Left ventricle myocardium superior (tissue), 1 donor: ENCODE measurements at places on chromosomes 16 and 17. TPM values are rescaled to one million over a fixed set of nuclear protein-coding genes. Genes with fewer than 3 reads are reported as not detected.

GRCh38 chr17:36544044-36544306, 744 bp upstream of the GGNBP2 start:
- DNase-seq = no peak

GRCh38 chr16:66850115-66850815, 6.1 kb downstream of the CA7 start:
- no peak for DNase-seq

GRCh38 chr16:69880640-69881133, 70.4 kb upstream of the CLEC18A start:
- no peak for DNase-seq

- DNase-seq = no peak
Measured at GRCh38 chr17:79985361-79985942, 50.2 kb downstream of the TBC1D16 start.

DNA sequence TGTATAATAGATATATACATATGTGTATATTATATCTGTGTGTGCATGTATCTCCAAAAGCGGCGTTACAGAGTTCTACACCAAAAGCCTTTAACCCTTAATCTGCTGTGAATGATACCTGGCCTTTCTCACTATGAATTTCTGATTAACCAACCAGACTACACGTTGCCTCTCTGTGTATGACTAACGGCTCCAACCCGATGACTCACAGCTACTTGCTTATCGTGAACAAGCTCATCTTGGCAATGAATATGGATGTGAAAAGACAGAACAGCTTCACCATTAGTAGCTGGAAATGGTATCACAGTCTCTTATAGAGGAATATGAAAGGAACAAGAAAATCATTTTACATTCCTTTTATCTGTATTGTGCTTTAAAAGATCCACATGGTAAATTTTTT, 23.8 kb upstream of the ARHGAP44 start:
- DNase-seq = no peak

GRCh38 chr17:80421381-80422090, 6.6 kb downstream of the ENDOV start:
- DNase-seq = no peak

GRCh38 chr17:12085076-12085949, 64.6 kb downstream of the MAP2K4 start:
- no peak for DNase-seq

DNA sequence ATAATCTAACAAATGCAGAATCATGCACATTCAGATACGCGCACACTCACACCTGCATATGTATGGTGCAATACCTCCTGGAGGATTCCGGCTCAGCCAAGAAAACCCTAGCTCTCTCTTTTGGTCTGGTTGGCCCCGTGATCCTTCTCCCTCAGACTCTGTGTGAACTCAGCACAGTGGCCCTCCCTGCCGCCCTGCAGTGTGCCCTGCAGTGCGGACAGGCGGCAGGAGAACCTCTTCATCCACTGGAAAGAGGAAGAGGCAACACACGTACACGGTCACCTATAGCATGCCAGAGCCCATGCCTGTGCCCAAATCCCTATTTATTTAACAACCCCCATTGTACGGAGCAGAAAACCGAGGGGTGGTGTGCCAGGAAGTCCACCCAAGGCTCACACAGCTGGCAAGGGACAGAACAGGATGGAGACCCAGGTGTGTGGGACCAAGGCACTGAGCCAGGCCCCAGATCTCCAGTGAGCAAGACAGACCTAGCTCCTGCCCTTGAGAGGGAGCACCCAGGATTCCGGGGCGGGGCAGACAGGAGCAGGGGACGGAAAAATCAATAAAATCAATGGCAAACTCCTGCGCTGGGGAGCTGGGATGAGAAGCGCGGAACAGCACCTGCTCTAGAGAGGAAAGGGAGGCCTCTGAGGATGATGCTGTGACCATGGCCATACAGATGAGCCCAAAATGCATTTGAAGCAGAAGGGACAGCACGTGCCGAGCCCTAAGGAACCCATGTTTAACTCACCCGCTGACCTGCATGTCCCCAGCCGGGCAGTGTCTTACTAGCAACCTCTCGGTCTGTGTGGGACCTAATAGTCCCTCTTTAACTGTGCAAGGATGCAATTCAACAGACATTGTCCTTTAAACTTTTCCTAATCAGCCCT, 54.7 kb upstream of the CIBAR2 start:
- peak; percentile 23 for DNase-seq

DNA sequence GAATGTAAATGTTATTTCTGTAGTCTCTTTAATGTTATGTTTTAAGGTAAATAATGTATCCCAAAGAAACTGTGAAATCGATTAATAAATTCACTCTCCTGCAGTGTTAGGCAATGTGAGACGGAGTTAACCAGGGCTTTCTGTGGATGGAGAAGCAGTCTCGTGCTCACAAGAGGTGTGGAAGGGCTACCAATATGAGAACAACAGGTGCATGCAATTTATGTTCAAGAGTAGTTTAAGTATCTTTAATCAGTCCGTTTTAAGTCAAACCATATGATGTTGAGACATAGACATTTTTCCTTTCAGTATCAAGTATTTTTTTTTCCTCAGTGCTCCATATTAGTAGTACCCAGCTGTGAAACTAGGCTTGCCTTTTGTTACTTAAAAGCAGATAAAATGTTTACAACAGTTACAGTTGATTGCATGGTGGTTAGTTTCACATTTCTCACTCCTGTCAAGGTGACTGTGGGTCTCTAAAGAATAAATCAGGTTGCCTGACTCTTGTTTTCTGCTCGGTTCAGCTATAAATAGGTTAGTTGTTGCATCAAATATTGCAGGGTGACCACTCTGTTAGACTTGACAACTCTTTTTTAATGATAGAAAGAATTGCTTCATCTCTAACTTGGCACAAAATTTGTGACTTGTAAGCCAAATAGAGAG, 54.4 kb downstream of the COX10 start:
- DNase-seq = no peak

GRCh38 chr16:563072-563644, 3.0 kb downstream of the PRR35 start:
- DNase-seq = no peak

GRCh38 chr16:69522041-69522578, 43.7 kb upstream of the NFAT5 start:
- DNase-seq = no peak

DNA sequence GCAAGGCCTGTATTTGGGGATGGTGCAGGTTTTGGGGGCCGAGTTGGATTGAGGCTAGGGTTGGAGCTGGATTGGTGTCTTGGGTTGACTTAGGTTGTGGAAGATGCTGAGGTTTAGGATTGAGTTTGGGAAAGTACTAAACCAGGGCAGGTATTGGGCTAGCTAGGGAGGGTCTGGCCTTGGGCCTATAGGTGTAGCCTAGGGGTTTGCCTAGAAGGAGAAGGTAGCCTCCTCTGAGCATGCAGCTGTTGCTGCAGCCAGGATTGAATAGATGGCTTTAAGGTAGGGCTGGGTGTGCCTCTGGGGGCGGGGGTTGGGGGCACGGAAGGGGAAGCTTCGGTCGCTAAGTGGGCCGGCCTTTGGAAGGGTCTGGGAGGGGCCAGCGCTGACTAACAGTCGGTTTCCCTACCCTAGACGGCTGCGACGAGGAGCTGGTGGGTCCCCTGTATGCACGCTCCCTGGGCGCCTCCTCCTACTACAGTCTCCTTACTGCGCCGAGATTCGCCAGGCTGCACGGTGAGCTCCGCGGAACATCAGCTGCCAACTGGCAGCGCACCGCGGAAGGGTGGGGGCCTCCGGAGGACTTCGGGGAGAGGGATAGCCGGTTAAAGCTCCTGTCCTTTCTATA, 1.2 kb downstream of the CNTNAP1 start:
- DNase-seq = peak; percentile 70

DNA sequence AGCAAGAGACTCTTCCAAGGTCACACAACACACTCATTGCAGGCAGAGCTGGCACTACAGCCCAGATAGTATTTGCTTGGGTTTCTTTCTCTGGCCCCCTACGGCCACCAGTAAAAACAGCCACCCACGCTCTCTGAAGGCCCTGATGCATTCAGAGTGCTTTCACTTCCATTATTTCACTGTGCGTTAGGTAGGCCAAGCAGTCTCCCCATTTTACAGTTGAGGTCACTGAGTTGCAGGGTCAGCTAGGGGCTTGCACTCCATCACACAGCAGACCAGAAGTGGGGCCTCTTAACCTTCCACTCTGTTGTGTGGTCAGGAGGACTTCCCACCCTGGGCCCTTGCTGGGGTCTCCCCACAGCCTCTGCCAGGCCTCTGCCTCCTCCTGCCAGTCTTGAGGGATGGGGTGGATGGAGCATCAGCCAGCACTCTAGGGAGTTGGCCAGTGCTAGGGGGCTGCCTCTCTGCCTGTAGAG, 2.5 kb downstream of the TBX21 start:
- DNase-seq = no peak

GRCh38 chr16:51559901-51560300, 408.8 kb upstream of the SALL1 start:
- no peak for DNase-seq

DNA sequence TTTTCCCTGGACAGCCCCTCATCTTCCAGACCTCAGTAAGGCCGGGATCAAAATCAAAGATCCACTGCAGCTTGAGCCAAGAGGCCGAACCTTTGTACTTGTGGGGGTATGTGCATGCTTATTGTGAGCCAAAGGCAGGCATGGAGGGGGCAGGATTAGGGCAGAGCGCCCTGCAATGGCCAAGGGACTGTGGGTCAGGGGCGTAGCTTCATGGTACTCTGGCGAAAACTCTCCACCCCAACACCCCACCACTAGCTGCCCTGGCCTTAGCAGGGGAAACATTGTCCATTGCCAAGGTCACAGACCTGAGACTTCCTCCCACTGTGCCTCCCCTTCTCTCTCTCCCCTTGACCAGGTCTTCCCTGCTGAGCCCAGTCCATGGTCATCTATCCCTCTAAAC, 90.1 kb downstream of the TMEM132E start:
- no peak for DNase-seq

GRCh38 chr17:29090750-29091605, 48.0 kb downstream of the PIPOX start:
- DNase-seq = no peak

- no peak for DNase-seq
Measured at GRCh38 chr17:55450232-55450825, 28.7 kb upstream of the MMD start.

- DNase-seq = no peak
Measured at GRCh38 chr17:79137789-79138165, 63.2 kb downstream of the ENGASE start.

The CCDC200 gene
- total RNA-seq = not detected

The TUFM gene
- total RNA-seq = 254 TPM

The KRT33A gene
- not detected for total RNA-seq

The FBXO39 gene
- total RNA-seq = not detected

The IQCK gene
- total RNA-seq = 6.5 TPM

The PGAP6 gene
- total RNA-seq = 34.2 TPM
